ENCODE measurements at places on chromosomes 16 and 17. TPM values are rescaled to one million over a fixed set of nuclear protein-coding genes. Genes with fewer than 3 reads are reported as not detected.

GRCh38 chr17:17466511-17466910 is 10.3 kb upstream of the MED9 start:
- H3K4me1 ChIP-seq, result no peaks in the 10 kb centered on the region
- H3K4me3 ChIP-seq, result no peak overlapping the region
- no peaks in the 10 kb centered on the region for H3K36me3 ChIP-seq
- peaks cover 10% of the 10 kb centered on the region for H3K27me3 ChIP-seq

DNA sequence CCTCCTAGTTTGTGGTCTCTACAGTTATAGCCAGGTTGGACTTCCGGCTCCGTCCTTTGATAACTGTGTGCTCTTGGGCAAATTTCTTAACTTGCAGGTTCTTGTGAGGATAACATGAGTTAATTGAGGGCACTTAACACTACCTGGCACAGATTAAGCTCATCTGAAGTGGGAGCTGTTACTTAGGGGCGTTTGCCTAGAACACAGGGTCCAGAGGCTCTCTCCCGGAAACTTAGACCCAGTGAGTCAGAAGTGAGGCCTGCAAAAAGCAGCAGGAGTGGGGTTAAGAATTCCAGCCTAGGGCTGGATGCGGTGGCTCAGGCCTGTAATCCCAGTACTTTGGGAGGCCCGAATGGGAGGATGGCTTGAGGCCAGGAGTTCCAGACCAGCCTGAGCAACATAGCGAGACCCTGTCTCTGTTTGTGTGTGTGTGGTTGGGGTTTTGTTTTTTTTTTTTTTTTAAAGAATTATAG is 1.4 kb downstream of the MVP start:
- peak overlapping the region; percentile 60 for H3K27ac ChIP-seq
- DNase-seq, result no peak
- H3K27me3 ChIP-seq, result no peaks in the 10 kb centered on the region
- H3K36me3 ChIP-seq, result peaks cover 15% of the 10 kb centered on the region
- H3K4me3 ChIP-seq, result peak overlapping the region; percentile 79
- H3K4me1 ChIP-seq, result peaks cover 92% of the 10 kb centered on the region

DNA sequence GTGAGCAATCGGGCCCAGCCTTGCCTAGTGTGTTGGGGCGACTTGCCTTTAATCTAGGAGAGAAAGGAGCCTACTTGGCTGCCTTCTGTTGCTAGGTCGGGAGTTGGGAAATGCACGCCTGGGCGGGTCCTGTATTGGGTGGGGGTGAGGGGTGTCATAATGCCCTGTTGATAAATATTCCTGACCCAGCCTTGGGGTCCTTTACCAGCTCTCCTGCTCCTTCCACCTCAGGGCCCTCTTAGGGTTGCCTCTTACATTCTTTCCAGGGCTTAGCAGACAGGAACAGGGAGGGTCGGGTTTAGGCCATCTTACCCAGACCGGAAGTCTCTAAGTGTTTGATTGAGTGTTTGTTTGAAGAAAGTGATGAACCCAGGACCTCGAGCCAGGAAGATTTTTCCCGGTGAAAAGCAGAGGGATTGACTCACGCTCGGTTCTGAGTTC is 112.9 kb downstream of the SEC14L1 start:
- H3K4me1 ChIP-seq, result no peaks in the 10 kb centered on the region
- H3K27me3 ChIP-seq, result no peaks in the 10 kb centered on the region
- DNase-seq, result no peak
- H3K27ac ChIP-seq, result no peak overlapping the region
- H3K4me3 ChIP-seq, result no peak overlapping the region

DNA sequence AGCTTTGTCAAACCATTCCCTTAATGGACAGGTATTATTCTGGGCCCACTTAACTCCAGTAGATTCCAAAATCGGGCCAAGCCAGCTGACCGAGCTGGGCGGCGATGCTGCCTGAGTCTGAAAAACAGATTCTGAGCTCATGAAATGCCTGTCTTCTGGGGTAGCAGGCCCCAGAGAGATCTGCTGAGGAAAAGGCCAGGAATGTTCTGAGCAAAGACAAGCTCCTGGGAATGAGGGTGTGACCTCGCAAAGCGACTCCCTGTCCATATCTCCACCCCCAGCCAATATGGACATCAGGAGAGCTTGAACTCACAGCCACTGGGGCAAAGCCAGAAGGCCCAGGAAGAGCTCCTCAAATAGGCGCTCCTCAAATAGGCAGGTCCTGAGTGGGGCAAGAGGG is 23.7 kb downstream of the ZNF423 start:
- H3K36me3 ChIP-seq, result no peaks in the 10 kb centered on the region
- no peak overlapping the region for H3K4me3 ChIP-seq
- H3K4me1 ChIP-seq, result no peaks in the 10 kb centered on the region

DNA sequence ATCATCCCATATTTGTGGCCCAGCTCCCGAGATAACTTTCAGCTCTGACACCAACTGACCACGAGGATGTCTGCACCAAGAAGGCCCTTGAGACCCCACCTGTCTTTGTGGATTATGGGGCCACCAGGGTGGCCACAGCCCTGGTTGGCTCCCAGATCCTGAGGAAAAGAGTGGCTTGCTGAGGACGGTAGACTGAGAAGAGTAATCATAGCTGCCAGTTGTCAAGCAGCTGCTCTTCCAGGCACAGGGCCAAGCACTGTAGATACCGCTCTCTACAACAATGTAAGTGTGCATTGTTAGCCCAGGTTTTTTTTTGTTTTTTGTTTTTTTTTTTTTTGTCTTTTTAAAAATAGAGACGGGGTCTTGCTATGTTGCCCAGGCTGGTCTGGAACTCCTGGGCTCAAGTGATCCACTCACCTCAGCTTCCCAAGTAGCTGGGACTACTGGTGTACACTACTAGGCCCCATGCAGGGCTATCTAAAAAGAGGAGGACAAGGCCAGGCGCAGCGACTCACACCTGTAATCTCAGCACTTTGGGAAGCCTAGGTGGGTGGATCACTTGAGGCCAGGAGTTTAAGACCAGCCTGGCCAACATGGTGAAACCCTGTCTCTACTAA is 9.6 kb downstream of the ZNF205 start:
- DNase-seq, result no peak
- no peak overlapping the region for H3K27ac ChIP-seq
- H3K27me3 ChIP-seq, result no peaks in the 10 kb centered on the region
- H3K4me1 ChIP-seq, result peaks cover 12% of the 10 kb centered on the region
- no peaks in the 10 kb centered on the region for H3K36me3 ChIP-seq

GRCh38 chr16:56974549-56975300 is 13.0 kb downstream of the CETP start:
- H3K27me3 ChIP-seq, result no peaks in the 10 kb centered on the region
- H3K27ac ChIP-seq, result no peak overlapping the region
- no peak overlapping the region for H3K4me3 ChIP-seq
- peaks cover 28% of the 10 kb centered on the region for H3K4me1 ChIP-seq
- DNase-seq, result no peak
- H3K36me3 ChIP-seq, result no peaks in the 10 kb centered on the region

TMEM114 gene
- total RNA-seq, result not detected

CDH13 gene
- total RNA-seq, result not detected

LGALS9C gene
- not detected for total RNA-seq

TSPOAP1 gene
- total RNA-seq, result 15.0 TPM

KRT39 gene
- not detected for total RNA-seq

FSCN2 gene
- total RNA-seq, result 0.49 TPM

COA3 gene
- total RNA-seq, result 55.5 TPM

CLEC3A gene
- total RNA-seq, result not detected
